Bone marrow (tissue), 2 donors: ENCODE measurements at places on chromosomes 2 and 18.

GRCh38 chr2:72292433-72292832 lies 144.8 kb upstream of the CYP26B1 start:
- DNase-seq: no peak

- DNase-seq: no peak
Observed at GRCh38 chr2:207619764-207620203, 5.4 kb downstream of the METTL21A start.

DNA sequence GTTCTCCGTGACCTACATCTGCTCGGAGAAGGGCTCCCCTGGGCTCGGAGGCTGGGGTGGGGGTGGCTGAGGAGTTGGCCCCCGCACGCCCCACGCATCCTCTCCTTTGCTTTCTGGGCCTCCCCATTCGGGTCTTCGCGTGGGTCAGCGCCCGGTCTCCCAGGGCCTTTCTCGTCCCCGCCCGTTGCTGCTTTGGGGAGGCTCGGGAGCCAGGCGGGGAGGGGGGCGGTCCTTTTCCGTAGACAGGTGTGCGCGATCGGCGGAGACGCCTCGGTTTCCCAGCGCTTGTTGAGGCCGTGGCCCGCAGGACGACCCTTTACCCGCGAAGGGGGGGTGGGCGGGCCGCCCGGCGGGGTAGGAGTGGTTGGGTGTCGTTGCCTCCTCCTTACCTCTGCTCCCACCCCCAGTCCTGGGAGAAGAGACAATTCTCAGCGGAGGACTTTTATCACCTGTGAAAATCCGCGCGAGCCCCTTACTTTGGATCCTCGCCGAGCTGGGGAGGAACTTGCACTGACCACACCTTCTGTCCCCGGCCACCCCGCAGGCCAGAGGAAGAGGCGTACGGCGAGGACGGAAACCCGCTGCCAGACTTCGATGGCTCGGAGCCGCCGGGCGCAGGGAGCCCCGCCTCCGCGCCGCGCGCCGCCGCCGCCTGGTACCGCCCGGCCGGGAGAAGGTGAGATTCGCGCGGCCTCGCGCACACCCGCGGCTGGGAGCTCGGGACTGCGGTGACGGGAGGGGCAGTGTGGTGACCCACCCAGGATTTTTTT lies 2.6 kb downstream of the ADCYAP1 start:
- no peak for DNase-seq

GRCh38 chr2:9474361-9475057 lies at the start of gene IAH1:
Gene IAH1 (plus strand): TSS chr2:9474551. CDS start chr2:9474567, 16 bp downstream.
- no peak for DNase-seq

- DNase-seq: no peak
Observed at GRCh38 chr2:231001921-231002320, 6.0 kb downstream of the SPATA3 start.

GRCh38 chr2:232893834-232894233 lies 23.8 kb downstream of the SNORC start:
- no peak for DNase-seq

- no peak for DNase-seq
Observed at GRCh38 chr2:224405412-224405811, 3.5 kb upstream of the FAM124B start.

GRCh38 chr18:78643004-78643403 lies 336.6 kb upstream of the SALL3 start:
- DNase-seq: no peak

DNA sequence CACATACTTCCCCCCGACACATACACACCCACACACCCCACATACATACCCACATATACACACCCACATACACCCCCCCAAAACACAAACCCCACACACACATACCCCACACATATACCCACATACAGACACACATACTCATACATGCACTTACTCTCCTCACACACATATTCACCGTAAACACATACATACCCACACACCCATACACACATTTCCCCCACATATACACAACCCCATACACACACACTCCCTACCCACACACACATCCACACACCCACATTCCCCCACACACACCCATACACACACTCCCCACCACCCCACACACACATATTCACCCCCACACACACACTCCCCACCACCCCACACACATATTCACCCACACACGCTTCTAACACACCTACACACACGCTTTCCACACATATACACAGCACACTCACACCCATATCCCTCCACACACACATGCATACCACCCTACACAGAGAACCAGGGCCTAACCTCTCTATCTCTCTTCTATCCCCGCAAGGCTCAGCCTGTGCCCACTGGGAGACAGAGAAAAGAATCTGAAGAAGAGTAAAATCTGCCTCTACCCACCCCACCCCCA lies 182.4 kb upstream of the ETAA1 start:
- no peak for DNase-seq

- DNase-seq: no peak
Observed at GRCh38 chr2:2797797-2798196, 466.7 kb upstream of the MYT1L start.

DNA sequence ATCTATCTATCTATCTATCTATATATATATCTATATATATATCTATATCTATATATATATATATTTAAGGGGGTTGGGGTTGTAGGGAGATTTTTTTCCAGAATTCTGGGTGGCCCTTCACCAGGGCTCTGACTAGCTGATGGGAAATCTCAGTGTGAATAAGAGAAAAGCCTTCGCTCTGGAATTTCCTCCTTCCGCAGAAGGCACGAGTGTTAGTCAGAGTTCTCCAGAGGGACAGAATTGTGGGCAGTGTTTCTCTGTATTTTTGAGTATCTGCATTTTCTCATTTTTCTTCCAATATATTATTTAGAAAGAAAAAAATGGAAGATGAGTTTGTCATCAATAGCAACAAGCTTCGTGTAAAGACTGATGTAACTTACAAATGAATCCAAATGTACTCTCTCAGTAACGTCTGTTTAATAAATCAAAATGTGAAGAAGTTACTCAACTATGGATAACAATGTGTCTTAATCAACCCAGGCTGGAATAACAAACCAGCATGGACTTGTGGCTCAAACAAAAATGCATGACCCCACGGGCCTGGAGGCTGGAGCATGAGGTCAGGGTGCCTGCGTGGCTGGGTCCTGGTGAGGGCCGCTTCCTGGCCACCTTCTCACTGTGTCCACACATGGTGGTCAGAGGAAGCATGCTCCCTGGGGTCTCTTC lies 10.6 kb upstream of the SNTG2 start:
- DNase-seq: no peak

DNA sequence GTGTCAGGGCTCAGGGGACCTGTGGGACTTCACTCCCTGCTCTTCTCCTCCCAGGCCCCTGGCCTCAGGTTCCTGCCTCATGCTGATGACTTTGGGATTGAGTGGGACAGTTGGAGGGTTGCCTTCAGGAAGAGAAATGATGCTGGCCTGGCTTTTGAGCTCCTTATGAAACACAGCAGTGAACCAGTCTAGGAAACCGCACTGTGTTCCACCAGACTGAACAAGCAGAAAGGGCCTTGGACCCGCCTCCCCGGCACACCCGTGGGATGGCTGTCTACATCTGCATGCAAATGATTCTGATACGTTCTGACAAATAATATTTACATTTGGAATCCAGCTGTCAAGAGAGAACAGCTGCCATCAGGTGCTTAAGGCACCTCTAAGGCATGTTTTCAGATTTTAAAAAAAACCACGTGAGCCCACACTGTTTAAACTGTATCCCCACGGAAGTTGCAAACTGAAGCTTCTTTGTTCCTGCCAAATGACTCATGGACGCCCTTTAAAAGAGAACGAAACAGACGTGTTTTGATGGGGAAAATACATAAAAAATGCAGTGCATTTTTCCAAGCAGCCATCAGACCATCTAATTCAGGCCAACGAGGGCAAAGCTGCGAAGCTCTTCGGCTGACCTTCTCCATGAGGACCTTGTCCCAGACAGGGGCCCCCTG lies 27.6 kb upstream of the ASAP2 start:
- no peak for DNase-seq

DNA sequence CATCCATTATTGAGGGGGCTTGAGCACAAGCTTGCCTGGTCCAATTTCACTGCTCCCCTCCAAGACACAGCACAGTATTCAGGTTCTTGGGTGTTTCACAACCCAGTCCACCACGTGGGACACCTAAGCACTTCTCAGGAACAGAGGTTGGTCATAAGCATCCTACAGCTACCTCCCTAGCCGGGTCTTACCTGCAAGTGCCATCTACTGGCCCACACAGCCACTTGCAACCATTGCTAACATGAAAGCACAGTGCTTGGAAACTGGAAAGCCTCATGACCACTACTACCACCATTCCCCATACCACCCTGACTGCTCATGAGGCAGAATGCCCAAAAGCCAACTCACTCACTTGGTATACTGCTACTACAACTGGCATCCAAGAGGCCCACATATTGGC lies 105.7 kb upstream of the RPRM start:
- DNase-seq: no peak

DNA sequence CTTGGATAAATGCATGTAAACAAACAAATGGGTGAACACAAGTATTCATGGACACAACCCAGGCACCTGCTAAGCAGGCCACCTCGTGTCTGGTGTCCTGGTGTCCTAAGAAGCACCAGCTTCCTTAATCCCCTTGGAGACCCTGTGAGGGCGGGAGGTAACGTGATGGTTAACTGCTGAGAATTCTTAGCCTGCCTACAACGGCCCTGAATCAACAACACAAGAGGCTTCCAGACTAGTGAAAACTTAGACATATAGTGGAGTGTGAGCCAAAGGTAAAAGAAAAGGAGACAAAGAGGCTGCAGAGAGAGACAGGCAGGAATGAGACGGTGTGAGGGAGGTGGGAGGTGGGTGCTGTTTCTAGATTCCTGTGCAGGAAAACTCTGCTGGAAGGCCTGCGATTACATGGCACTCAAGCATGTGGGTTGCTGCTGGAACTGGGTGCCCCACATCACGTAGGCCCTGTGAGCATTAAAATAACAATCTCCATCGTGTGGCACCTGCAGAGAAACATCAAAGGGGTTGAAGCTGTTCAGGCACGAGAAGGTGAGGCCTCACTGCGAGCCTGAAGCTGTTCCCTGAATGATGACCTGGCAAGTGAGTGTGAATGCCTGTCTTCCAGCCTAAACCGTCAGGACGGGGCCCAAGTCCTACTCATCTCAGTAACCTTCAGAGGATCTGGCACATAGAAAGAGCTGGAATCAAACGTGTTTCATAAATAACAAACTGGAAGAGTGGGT lies 64.2 kb downstream of the RPL37A start:
- DNase-seq: no peak

GRCh38 chr2:96842600-96842999 lies 1.2 kb downstream of the ANKRD23 start:
- DNase-seq: no peak

GRCh38 chr2:134461511-134461910 lies 207.6 kb downstream of the MGAT5 start:
- DNase-seq: no peak

DNA sequence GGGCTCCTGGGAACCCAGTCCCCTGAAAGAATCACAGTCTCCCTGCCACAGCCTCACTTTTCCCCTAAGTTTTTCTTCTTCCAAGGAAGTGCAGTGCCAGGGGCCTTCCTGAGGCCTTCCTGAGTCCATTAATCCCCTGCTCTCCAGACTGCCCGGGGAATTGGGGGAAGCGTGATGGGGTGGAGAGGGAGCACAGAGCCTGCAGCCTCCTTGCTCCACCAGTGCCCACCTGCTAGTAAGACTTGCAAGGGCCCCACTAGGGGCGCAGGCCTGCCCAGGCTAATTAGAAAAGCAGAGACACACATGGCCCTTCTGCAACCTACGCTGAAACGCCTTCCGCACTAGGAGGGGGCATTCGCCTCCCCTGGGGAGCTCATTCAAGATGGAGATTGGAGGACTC lies 110.6 kb downstream of the MRO start:
- no peak for DNase-seq

DNA sequence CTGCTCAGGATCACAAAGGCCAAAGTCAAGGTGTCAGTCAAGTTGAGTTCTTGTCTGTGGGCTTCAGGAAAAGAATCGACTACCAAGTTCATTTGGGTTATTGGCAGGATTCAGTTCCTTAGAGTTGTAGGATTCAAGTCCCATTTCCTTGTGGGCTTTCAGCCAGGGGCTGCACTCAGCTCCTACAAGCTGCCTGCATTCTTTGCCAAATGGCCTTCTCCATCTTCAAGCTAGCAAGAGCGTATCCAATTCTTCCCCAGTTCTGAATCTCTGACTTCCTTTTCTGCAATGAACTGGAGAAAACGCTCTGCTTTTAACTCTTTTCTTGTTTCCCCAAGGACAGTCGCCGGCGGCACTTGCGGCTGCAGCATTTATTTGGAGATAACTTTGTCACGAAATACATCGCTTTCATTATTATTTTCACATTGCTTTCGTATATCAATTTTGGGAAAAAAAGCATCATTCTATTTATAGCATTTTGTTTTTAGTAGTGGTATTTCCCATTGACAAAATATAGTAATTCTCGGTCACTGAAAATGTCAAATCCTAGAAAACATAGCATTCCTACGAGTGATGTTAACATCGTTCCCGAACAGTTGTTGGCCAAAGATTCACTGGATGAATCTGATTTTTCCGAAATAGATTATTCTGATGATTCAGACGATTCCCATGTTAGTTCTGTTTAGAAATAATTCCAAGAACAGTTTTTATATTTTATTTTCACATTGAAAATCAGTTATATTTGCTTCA lies 59.6 kb upstream of the SERPINE2 start:
- no peak for DNase-seq

- no peak for DNase-seq
Observed at GRCh38 chr2:240401781-240402551, 33.5 kb upstream of the GPC1 start.

DNA sequence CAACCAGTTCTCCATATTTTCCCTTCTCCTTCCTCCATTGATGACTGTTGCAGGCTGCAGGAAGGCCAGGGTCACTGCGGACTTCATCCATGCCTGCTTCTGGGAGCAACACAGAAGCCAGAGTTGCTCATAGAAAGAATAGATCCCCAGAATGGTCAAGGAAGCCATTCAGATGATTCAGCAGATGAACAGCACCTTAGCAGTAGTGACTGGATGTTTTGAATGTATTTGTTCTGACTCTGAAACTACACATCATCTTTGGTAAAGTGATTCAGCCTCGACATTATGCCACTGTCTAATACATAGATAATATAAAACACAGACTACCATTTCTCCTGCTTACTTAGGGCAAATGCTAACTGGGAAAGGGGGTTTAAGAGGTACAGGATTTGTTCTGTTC lies 411.6 kb downstream of the RND3 start:
- no peak for DNase-seq

GRCh38 chr18:39274535-39274934 lies 1708.9 kb upstream of the CELF4 start:
- no peak for DNase-seq

- DNase-seq: no peak
Observed at GRCh38 chr2:112157472-112157871, 19.3 kb downstream of the FBLN7 start.

GRCh38 chr18:40469316-40469715 lies 1485.7 kb upstream of the PIK3C3 start:
- DNase-seq: no peak

GRCh38 chr2:29061176-29061575 lies 13.1 kb downstream of the PCARE start:
- DNase-seq: no peak

- no peak for DNase-seq
Observed at GRCh38 chr2:48248251-48248933, 281.6 kb upstream of the STON1 start.

DNA sequence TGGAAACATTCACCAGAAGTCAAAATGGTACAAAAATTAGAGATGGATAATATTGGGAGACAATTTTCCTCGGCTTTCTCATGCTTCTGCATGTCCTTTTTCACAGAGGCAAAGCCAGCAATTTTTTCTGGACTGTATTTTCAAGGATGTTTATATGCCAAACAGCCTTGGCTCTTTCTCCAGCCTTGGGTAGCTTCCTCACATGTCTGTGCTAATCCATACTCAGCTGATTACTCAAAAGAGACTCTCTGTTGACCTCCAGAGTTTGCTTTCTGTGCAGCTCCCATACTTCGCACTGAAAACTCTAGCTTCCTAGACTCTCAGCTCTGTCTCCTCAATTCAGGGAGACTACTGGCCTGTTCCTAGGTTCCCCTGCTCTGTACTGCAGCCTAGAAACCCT lies 10.6 kb downstream of the C18orf63 start:
- no peak for DNase-seq
